Fibroblast of pulmonary artery (primary cell): ENCODE measurements at places on chromosomes 12 and 14.

GRCh38 chr14:29716150-29716549, 211.5 kb downstream of the PRKD1 start:
- DNase-seq: peak; percentile 8

DNA sequence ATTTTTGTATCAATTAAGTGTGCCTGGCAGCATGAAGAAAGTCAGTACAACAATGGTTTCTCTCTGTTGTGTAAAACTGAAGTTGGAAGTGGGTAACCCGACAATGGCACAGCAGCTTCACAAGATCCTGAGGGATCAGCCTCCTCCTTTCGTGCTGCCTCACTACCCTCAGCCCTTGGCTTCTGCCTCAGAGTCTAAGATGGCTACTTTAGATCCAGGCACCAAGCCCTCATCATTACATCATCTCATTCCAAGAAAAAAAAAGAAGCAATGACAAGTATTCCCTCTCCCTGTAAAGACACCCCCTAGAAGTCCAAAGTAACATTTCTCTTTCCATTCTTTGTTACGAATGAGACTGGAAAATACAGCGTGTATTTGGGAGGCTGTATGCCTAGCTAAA, 92.6 kb downstream of the DNAI7 start:
- no peak for DNase-seq

DNA sequence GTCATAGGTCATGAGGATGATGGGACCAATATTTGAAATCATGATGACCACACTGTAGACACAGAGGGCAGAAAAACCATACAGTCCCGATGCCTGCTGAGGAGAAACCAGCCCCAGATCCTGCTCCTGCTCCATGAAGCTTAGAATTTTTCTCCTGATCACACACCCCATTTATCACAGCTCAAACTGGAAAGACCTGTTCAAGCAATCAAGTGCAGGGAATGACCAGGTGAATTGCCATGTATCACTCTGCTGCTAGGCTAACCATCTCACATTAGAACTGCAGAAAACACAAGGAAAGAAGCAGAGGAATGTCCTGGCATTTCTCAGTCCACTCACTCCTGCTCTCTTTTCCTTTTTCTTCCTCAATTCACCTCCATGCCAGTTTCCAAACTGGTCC, 18.1 kb downstream of the MANSC1 start:
- no peak for DNase-seq

GRCh38 chr14:61190341-61190740, 90.8 kb downstream of the TMEM30B start:
- DNase-seq: no peak

GRCh38 chr12:62537551-62537950, 70.9 kb downstream of the MON2 start:
- DNase-seq: peak; percentile 94

DNA sequence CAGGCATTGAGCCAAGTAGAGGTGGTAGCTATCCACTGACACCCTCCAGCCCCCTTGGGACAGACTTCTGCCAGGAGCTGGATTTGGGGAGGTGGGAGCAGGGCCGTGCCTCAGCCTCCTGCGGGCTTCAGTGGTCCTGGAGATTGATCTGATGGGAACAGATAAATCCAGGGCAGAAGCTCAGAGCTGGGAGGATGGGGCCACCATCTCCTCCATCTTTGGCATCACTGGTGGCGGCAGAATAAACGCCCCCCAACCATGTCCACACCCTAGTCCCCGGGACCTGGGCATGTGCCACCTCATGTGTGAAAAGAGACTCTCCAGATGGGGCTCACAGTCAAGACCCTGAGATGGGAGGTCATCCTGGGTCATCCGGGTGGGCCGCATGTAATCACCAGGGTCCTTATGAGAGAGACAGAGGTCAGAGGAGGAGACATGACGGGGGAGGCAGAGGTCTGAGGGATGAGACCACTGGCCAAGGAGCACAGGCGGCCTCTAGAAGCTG, 209.6 kb upstream of the RTL1 start:
- DNase-seq: no peak

DNA sequence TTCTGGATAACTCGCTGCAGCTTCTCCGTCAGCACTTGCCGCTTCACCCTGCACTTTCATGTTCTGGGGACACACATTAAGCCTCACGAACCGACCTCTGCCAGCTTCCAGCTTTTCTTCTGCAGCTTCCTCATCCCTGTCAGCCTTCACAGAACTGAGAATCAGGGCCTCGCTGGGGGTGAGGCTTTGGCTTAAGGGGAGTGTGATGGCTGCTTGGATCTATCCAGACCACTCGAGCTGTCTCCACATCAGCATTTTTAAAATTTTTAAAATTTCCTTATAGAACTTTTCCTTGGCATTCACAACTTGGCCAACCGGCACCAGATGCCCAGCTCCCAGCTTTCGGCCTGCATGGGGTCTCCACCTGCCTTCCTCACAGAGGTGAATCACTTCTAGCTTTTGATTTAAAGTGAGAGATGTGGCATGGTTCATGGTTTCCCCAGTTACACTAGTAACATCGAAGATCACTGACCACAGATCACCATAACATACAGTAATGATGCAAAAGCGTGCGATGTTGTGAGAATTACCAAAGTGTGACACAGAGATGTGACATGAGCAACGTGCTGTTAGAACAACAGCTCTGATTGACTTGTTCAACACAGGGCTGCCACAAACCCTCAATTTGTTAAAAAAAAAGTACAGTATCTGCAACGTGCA, 139.1 kb upstream of the C14orf180 start:
- DNase-seq: no peak

- peak; percentile 4 for DNase-seq
These were observed 1012.0 kb downstream of the FLRT2 start for GRCh38 chr14:86541972-86542371.

- no peak for DNase-seq
These were observed 2.7 kb downstream of the BTBD7 start for GRCh38 chr14:93329965-93330608.

DNA sequence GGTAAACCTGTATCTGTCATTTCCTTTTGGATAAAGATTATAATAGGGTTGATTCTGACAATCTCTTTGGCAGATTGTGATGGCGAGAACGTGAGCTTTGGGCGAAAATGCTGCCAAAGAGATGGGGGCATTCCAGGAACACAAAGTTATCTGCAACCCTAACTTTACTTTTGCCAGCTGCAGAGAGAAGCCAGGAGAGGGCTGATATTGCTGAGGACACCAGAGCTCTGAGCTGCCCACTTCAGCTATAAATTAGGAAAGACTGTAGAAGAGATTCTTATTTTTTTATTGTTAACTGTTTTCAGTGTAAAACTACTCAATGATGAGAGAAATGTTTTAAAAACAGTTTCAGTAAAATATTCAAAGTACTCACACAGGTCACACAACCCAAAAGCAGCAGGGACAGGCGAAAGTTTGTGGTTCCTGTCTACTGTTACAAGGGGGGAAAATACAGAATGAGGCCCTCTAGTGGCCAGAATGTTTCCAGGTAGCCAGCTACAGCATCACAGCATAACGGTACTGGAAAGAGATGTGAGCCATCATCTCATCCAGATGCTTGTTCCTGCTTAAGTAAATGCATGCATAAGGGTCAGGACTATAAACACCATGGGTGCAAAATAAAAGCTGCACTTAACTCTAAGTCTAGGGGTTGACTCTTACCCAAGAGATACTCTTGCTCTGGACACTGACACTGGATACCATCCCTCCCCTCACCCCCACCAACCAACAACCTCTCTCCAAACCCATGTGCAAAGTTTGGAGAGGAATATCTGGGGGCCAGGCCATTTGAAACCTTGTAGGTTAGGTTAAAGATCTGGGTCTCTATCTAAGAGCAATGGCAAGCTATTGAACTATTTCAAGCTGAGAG, 498.4 kb downstream of the RMST start:
- DNase-seq: peak; percentile 23

DNA sequence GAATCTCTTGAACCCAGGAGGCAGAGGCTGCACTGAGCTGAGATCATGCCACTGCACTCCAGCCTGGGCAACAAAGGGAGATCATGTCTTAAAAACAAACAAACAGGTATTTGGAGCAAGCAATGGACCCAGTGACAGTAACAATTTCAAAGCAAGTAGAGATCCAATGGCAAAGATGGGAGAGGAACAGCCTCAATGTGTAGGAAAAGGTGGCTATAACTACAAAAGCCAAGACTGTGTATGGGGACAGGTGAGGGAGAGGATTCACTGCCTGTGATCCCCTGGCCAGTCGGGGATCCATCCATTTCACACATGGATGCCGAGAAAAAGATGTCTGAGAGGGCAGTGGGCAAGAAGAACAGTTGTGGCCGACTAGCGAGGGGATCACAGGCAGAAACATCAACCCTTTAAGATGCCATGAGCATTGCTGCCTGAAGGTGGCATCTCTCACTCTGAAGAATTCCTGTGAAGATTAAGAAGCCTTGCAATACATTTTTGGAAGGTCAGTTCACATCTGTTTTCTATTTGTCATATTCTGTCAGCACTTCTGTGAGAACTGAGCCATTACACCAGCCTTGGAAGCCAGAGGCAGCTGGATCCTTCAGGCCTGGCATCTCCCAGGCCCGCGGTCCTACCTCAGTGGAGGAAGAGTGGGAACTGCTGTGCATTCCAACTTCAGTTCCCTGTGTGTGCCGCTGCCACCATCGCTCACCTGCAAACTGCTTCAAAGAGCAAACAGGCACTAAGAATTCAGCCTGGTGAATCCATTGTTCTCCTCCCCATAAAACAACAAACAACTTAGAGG, 54.5 kb upstream of the FRS2 start:
- peak; percentile 96 for DNase-seq

GRCh38 chr14:20400589-20400964, 12.7 kb downstream of the TEP1 start:
- no peak for DNase-seq

DNA sequence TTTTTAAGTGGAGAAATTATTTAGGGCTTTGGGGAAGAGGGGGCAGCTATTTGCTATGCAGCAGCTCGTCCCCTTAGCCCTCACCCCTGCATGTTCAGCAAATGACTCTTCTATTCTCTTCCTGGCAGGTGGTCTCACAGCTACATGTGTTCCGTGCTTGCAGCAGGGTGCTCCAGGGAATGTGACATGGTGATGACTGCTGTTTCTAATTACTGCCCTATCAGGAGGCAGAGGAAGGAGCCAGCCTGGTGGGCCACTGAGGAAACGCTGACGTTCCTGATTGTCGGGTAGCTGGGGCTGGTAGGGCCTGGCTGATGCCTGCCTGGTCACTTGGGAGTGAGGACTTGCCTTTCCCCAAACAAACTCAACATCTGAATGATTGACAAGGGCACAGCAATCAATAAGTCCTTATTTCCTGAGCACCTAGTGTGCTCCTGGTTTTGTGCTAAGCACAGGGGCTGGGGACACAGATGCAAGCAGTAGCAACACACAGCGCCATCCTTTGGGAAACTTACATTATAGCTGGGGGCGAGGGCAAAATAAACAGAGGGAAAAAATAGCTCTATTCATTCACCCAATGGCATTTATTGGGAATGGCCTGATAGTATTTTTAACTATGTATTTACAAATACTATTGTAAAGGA, 377.8 kb downstream of the FUT8 start:
- no peak for DNase-seq

- peak; percentile 84 for DNase-seq
These were observed 33.4 kb downstream of the CDC42BPB start for GRCh38 chr14:103023881-103024473.

GRCh38 chr14:105168979-105169507, 467 bp upstream of the JAG2 start:
- DNase-seq: no peak

DNA sequence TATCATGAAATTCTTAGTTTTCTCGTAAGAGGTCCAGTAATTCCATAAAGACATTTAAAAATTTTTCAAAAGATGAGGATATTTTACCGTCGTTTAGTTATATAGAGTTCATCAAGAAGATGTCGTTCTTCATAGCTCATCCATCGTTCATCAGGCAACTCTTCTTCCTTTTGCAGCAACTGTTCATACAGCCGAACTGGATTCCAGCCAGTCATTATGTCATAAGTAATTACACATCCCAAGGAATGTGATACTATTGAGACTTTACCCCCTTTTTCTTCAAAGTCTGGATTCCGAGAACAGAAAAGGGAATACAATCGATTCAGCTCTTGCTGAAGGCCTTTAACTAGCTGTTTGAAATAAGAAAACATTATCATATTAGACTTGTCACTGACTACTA, 90.3 kb downstream of the DDHD1 start:
- peak; percentile 75 for DNase-seq

- DNase-seq: no peak
These were observed 431.9 kb downstream of the ADAMTS20 start for GRCh38 chr12:43120150-43120549.

DNA sequence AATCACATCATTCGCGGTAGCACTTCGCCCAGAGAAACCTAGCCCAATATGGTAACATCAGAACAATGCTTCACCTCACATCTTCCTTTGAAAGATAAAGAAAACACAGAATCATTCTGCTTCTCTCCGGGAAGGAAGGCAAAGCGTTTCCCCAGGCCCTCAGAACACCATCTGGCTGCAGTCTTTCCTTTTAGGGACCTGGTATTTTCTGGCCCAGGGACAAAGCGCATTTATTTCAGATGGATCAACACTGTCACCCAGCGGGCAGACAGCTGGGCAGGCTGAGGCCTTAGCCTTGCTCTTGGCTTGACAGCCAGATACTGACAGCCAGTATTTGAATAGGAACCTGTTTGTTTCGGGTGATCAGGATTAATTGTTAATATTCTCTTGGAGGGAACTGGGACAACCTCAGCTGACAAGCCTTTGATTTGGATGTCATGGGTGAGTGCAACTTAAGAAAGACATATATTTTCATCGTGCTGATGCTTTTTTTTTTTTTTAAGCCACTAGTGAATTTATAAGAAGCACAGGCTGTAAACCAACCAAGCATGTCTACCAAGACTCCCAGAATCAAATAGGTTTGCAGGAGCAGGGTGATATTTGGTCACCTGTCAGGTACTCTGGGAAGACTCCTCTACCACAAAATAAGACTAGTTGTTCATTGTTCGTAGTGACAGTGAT, 118.9 kb downstream of the VEZT start:
- DNase-seq: peak; percentile 91

DNA sequence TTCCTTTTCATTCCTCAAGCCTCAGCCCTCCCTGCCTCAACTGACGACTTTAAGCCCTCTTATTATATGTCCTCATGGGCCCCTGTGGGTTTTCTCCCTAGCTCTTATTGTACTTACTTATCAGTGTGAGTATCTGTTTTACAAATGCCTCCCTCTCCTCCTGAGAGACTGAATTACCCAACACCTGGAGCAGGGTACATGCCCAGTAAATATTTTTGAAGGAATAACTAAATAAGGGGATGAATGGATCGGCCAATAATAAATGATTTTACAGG, 95.8 kb upstream of the SLC35F4 start:
- DNase-seq: no peak

- no peak for DNase-seq
These were observed 13.5 kb downstream of the COQ5 start for GRCh38 chr12:120515496-120515895.

GRCh38 chr12:54384591-54385041, at the start of gene ZNF385A:
TSS of gene ZNF385A (minus strand) at chr12:54384733. CDS start at chr12:54384514, 219 bp downstream.
- no peak for DNase-seq

GRCh38 chr12:64883264-64884163, 59.1 kb downstream of the TBC1D30 start:
- DNase-seq: no peak
